Esophagus mucosa (tissue), 1 donor: ENCODE measurements at places on chromosomes 2 and 18. TPM values are rescaled to one million over a fixed set of nuclear protein-coding genes. Genes with fewer than 3 reads are reported as not detected.

DNA sequence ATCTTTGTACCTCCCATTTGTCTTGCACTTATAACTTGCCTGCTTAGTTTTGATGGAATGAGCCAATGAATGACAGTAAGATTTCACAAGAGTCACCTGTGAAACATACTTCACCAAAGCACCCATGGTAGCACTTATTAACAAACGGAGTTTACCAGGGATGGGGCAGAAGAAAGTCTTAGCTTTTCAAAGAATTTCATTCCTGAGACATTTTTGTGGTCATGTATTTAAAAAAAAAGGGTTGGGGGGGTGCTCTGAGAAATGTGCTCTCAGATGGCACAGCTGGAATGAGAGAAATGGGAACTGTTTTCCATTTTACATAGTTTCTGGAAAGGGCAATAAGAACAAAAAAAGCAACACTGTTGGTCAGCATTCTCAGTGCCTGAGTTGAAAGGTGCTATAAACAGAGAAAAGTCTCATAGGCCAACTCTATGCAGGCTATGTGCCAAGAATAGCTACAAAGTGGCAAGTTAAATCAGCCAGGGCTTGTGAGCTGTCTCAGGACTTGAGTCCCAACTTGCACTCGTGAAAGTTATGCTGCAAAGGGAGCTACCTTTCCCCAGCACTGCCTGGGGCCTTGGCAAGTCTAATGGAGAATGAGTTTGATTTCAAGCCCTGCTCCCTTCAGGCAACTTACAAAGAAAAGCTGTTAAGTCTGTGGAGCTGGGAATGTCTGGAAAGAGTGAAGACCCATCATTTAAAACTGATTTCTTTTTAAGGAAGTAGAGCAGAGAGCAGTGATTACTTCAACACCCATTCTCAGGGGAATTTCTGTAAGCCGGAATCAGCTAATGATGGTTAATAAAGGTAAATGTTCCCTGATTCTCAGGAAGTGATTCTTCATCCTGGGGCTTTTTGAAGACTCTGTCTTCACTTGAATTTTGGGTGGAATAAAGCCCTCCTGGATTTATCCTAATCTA is 170.6 kb downstream of the SLC8A1 start:
- ATAC-seq, result peak; percentile 82

PDCD1 gene
- 0.20 TPM for total RNA-seq

DNA sequence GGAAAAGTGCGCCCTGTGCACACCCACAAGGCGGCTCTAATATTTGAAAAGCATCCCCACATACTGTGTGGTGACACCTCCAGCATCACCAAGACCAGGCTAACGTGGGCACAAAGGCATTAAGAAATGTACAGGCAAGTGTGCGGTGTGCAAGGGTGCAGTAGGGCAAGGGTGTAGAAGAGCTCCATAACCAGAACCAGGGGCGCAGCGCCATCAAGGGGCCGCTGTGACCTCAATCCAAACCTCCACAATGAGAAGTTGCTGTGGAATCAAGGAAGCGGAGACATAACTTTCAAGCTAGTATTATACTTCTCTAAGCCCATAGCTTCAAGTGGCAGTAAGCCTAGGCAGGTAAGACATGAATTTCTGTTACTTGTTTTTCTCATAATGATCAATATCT is 13.0 kb downstream of the L3MBTL4 start:
- no peak for ATAC-seq

STAT4 gene
- 0.88 TPM for total RNA-seq

GRCh38 chr18:677145-677544 is 19.7 kb downstream of the TYMS start:
- no peak for ATAC-seq

DNA sequence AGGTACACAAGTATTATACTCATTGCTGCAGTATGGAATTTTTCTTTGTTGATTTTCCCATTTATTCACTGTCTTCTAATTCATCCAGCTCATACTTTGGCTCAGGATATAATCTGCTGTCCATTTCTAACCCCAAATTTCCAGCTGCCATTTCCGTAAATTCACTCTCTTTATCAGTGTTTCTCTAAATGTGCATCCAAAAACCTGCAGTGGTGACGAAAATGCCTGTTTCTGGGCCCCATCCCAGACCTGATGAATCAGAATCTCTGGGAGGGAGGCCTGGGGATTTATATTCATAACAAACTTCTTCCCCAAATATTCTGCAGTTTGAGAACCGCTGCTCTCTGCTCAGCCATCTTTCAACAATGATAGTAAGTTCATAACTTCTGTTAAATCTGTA is 86.6 kb downstream of the VWC2L start:
- no peak for ATAC-seq

LTBP1 gene
- 33.8 TPM for total RNA-seq

GRCh38 chr18:5998907-5999306 is 103.6 kb upstream of the TMEM200C start:
- ATAC-seq, result no peak

SH3BP4 gene
- 10.7 TPM for total RNA-seq

DNA sequence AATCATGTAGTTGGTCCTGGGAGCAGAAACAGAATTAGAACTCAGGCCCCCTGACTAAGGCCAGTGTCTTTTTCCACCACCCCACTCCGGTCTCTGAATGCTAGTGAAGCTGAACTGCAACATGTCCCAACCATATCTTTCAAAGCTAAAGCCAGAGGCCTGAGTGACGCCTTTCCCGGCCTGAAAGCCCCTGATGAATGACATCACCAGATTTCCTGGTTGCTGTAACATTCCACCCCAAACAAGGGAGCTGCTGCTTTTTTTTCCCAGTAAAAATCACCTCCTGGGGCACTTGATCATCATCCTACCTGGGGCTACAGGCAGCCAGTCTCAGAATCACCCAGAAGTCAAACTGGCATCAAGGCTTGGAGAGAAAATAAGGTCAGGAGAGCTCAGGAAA is 162.7 kb downstream of the ARL4C start:
- ATAC-seq, result no peak

DNA sequence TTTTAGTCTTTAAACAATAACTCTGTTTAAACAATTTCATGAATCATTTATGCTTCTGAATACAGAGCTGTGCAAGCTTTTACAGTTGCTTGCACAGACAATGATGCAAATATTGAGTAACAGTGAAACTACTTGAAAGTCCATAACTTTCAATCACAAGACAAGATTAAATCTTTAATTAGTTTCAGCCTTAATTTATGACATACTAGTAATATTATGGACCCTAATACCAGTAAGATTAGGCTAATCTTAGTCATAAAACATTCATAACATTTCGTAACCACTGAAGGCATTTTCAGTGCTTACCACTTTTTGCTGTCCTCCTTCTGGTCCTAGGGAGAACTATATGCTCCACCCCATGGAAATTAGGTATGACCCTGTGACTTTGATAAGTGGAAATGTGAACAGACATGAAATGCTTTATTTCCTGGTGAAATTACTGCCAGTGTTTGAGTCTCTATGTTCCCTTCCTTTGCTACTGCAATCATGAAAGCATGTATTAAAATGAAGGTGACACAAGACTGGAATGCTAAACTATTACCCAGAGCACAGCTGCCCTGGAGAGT is 1.8 kb upstream of the COBLL1 start:
- peak; percentile 63 for ATAC-seq

GRCh38 chr18:56532176-56532840 is 106.1 kb downstream of the TXNL1 start:
- peak; percentile 68 for ATAC-seq

- ATAC-seq, result no peak
Measured at GRCh38 chr2:240689975-240690374, 1.7 kb upstream of the AQP12A start.

LYPD6 gene
- total RNA-seq, result 0.96 TPM

WDFY1 gene
- total RNA-seq, result 24.9 TPM

DNA sequence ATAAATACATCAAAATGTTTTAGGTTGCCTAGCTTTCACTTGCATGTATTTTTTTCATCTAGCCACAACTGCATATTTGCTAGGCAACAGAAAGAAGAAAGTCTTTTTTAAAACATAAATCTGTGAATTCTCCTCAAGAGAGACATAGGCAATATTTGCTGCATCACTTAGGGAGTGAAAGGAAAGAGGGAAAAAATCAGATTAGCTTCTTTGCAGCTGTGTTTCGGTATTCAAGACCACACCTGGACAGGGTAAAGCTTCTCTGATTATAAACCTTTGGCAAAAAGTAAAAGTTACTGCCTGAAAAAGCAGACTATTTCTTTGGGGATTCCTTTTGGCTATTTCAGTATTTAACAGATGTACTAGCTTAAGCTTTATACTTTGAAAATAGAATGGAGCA is 280.9 kb upstream of the ZSWIM2 start:
- no peak for ATAC-seq

- ATAC-seq, result no peak
Measured at GRCh38 chr2:19733951-19734425, 167.8 kb downstream of the TTC32 start.

DNA sequence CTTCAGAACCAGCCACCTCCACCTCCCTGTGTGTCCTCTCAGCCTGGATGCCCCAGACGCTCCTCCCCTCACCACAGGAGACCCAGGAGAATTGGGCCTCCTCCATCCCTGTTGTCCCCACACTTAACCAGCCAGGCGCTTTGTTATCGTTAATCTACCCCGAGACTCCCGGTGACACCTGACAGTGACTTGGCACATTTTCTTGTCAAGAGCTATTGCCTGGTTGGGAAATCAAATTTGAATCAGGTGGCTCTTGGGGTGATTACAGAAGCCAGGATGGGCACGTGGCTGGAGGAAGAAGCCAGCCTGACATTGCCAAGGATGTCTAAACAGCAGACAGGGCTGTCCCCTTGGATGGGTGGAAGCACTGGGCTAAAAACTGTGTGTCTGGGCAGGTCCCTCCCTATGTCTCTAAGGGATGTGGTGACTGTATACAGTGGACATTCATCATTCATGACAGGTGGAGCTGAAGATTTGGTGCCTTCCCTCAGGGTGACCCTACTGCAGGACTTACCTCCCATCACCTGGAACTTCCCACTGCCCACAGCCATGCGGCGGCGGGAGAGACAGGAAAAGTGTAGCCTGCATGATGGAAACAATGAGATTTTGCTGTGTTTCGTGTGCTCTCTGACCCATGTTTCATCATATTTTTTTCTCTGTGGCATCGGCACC is 157.2 kb upstream of the CAPN13 start:
- no peak for ATAC-seq

GRCh38 chr2:27085673-27086089 is 891 bp upstream of the KHK start:
- ATAC-seq, result peak; percentile 24

SERPINB13 gene
- 281 TPM for total RNA-seq

- no peak for ATAC-seq
Measured at GRCh38 chr18:73119574-73119973, 251.8 kb upstream of the NETO1 start.

IL1RN gene
- 871 TPM for total RNA-seq

- ATAC-seq, result no peak
Measured at GRCh38 chr2:88091943-88092342, 24.3 kb downstream of the SMYD1 start.

DNA sequence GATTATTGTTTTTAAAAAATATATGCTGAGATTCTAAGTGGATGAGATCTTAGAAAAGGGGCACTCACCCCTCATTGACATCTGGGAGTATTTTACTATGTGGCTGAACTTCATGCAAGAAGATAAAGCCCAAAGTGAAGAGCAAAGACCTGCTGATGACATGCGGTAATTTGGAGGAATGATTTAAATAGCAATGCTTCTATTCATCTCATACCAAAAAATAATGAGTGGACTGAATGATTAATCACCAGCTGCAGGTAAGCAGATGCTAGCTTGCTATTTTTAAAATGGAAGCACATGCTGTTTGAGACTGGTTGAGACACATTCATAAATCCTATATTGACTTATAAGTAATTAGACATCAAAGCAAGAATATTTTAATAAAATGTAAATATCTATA is 12.7 kb upstream of the CDK15 start:
- ATAC-seq, result no peak

GRCh38 chr2:188610827-188611226 is 319.2 kb downstream of the GULP1 start:
- no peak for ATAC-seq

MYO7B gene
- 0.04 TPM for total RNA-seq

- ATAC-seq, result no peak
Measured at GRCh38 chr2:200184748-200185627, 121.5 kb upstream of the SPATS2L start.

GKN1 gene
- not detected for total RNA-seq

DNA sequence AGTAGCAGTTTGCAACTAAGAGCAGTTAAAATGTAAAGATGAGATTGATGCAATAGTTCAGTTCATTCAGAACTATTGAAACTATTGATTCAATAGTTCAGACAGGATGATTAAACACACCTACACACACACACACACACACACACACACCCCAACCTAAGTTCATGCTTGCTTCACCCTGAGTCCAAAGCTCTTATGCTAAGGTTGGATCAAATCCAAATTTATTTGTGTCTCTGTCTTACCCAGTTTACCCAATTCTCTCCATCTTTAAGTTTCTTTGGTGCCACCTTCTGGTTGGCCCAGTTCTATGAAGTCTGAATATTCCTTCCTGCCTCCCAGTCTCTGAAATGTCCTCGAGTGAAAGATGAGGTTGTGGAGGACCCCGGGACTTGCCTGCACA is 5.1 kb downstream of the SERPINB8 start:
- ATAC-seq, result no peak

DNA sequence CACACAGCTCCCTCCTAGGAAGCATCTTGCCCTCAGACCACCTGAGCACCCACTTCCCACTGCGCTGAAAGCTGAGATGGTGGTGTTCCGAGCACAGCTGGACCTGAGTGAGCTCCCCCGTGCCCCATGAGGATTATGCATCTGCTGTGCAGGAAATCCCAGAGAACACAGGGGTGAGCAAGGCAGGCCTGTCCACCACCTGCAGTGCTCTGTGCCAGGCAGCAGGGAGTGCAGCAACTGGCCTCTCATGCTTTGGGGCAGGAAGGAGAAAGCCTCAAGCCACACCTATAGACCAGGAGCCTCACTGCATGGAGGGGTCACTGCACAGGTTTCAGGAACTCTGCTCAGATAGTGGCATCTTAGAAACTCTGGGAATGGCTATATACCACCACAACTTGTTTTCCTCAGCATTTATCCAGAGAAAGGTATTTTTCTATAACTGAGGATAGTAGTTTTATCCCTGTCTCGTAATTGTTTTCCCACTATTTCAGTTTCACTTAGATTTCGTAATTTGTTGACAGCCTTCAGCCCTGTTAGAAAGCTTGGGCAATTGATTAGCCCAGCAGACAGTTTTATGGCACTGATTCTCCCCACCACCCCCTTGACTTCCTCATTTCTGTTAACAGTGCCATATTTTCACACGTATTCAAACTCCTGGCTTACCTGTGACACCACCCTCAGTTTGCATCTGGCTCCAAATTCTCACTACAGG is 144.3 kb upstream of the DAPL1 start:
- peak; percentile 75 for ATAC-seq

PMAIP1 gene
- 11.6 TPM for total RNA-seq
